Activated naive CD8-positive, alpha-beta T cell treated with anti-CD3 and anti-CD28 coated beads for 36 hours (primary cell): ENCODE measurements at places on chromosomes 1 and 21.

- no peak for DNase-seq
These were observed 89.2 kb downstream of the ETS2 start for GRCh38 chr21:38894899-38895298.

GRCh38 chr1:5304702-5305101 is 650.3 kb downstream of the AJAP1 start:
- DNase-seq: no peak

GRCh38 chr1:117339866-117340700 is 27.2 kb upstream of the MAN1A2 start:
- no peak for DNase-seq

DNA sequence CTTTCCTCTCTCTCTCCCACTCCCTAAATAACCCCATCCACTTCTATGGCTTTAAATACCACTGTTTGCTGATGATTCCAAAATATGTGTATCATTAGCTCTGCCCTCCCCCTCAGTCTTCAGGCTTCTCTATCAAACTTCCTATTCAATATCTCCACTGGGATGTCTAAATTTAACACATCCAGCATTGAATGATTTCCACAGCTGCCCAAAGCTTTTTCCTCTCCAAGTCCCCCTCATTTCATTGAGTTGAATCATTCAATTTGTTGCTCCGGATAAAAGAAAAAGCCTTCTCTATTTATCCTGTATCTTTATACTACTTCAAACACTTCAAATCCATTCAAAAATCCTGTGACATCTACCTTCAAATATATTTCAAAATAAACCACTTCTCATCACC is 225.0 kb downstream of the SEC16B start:
- no peak for DNase-seq

DNA sequence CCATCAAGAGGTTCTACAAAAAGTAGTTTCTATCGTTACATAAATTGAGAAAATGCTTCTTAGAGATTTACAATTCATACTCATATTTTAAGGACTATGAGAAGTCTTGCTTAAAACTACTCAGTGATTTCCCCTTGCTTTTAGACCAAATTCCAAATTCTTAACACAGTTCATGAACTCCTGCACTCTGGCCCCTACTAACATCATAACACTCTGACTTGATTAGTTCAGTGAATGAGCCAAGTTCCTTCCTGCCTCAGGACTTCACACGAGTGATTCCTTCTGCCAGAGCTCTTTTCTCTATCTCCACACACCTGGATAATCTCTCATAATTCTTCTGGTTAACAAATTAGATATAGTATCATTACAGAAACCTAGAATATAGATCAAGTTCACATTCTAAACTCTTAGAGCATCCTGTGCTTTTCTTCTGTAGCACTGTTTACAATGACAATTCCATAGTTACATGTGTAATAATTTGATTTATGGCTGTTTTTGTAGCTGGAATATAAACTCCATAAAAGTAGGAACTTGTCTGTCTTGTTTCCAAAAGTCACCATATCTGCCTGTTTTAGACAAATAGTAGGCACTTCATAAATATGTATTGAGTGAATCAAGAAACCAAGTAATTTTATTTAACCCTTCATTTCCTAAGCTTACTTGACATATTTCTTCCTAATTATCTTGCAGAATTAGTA is 59.9 kb downstream of the NUF2 start:
- DNase-seq: no peak

DNA sequence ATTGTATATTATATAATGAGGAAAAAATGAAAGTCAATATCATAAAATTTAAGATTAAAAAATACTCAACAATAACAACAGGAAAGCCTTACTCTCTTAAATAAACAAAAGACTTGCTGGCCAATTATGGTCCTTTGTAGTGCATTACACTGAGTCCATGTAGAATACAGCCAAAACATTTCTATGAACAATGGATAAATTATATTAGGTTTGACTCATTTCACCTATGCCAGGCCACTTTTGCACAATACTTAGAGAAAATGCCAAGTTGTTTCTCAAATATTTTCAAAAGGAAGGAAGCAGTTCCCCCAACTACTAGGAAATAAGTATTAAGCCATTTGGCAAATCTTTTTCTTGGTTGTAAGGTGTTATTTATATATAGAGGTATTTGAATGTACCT is 19.8 kb upstream of the UCK2 start:
- no peak for DNase-seq

DNA sequence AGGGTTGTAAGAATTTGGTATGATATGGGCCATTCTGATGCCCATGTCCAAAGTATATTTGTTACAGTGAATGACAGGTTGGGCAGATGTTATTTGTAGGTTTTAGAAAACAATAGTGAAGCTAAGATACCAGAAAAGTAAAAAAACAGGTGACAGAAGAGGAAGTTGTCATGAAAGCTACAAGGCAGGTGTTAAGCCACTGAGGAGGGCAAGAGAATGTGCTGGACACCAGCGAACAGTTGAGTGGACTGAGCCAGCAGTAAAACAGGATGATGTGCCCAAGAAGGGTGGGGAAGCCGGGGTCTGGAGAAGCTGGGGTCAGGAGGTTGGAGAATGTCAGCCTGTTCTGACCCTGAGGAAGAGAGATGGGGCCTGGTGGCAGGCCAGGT is 83.3 kb downstream of the DTL start:
- DNase-seq: no peak

GRCh38 chr1:3500265-3500835 is 45.9 kb downstream of the ARHGEF16 start:
- DNase-seq: no peak

DNA sequence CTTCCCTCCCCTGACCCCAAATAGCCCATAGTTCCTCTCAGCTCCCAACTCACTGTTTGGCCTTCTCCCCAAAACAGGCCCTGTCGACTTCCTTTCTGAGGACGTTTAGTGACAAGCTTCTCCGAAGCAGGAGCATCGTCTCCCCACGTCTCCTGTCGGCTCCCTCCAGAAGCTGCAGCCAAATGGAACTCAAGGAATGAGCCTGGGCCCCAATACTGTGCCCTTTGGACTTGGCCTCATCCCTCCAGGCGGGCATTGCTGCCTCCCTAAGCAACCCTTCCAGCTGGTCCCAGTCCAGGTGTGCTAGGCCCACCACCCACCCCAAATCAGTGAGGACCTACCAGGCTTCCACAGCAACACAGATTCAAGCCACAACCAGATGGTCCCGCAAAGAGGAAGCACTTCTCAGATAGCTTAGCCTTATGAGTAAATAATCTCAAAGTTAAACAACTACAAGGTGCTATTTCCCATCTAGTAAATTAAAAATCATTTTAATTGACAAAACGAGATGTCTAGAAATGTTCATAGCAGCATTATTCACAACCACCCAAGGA is 33.0 kb downstream of the ACOT7 start:
- no peak for DNase-seq

DNA sequence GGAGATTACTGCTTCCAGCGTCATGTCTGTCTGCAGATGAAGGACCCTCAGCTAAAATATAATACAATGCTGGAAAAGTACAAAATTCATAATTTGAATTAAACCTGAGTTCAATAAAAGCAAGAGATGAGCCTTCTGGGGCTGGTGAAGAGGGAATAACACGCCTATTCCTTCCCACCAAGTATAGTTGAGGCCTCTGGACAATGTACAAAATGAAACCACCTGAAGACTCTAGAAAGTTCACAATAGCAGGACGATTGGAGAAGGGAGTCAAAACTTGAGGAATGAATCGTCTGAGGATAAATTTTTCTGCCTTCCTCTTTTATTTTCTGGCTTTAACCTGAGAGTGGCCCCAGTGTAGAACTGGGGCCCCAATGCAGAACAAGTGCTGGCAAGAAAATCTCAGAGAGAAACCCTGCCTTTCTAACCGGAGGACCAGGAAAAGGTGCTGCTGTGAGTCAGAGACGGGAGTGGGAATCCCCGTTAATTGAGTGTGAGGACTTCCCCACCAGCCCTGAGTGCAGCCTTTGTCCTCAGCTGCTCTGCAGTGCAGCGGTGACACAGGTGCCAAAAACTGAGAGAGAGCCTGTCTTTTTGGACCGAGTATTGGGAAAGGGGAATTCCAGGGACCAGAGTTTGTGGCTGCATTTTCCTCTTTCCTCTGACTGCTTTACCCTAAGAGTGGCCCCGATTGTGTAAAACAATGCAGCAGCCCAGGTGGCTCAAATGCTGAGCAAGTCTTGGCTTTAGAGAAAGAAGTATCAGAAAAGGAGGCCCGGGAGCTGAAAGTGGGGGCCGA is 264.9 kb downstream of the DYRK1A start:
- DNase-seq: peak; percentile 10

DNA sequence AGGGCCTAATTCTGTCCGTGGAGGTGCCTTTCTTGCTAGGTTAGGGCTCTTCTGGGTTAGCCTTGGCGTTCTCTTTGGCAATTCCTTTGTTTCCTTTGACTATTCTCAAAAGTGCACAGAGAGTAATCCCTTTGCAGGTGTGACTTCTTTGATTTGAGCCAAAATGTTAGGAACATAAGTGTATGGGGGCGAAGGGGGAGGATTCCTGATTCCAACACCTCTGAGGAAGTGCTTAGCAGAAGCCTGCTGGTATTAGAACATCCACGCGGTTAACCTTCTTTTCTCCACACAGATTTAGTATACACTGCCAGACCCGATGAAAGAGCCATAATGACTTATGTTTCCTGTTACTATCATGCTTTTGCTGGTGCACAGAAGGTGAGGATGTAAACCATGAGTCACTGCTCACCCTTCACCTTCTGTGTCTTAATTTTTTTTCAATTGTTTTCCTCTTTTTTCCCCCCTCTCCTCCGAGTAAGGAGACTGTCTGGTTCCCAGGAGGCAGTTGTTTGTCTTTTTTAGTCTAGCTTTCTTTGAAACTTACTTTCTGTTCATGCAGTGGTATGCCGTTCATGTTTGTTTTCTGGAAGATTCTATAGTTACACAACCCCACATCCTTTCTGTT is 48.0 kb downstream of the ACTN2 start:
- DNase-seq: no peak

- no peak for DNase-seq
These were observed 111.7 kb downstream of the KCNN3 start for GRCh38 chr1:154758346-154758745.

DNA sequence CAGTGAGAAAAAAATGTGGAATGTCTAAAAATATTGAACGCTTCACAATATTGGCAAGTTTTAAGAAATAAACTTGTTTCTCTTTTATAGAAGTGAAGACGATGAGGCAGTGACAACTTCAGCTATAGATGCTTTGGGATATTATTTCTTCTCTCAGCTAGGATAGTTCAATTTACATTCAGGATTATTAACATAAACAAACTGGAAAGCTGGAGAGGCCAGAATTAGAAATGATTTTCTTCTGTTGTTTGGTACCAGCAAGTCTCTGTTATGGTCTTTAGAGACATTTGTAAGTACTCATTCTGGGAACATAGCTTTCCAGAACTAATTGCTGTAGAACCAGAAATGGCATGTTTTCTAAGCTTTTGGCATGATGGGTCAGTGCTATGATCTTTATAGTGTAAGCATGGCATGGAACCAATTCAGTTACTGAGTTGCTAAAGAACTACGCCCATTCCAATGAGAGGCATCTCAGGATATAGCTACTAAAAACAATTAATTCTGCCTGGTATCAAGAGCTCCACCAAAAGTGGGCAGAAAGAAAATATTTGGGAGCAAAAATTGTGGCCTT is 599.5 kb upstream of the B3GALT2 start:
- no peak for DNase-seq

GRCh38 chr1:31013187-31013864 is 52.2 kb downstream of the PUM1 start:
- no peak for DNase-seq

GRCh38 chr21:44995343-44995941 is 55.6 kb downstream of the SLX9 start:
- no peak for DNase-seq

GRCh38 chr1:48741380-48741779 is 35.3 kb downstream of the BEND5 start:
- DNase-seq: no peak

- peak; percentile 69 for DNase-seq
These were observed 1.3 kb downstream of the ABCG1 start for GRCh38 chr21:42220138-42220701.

DNA sequence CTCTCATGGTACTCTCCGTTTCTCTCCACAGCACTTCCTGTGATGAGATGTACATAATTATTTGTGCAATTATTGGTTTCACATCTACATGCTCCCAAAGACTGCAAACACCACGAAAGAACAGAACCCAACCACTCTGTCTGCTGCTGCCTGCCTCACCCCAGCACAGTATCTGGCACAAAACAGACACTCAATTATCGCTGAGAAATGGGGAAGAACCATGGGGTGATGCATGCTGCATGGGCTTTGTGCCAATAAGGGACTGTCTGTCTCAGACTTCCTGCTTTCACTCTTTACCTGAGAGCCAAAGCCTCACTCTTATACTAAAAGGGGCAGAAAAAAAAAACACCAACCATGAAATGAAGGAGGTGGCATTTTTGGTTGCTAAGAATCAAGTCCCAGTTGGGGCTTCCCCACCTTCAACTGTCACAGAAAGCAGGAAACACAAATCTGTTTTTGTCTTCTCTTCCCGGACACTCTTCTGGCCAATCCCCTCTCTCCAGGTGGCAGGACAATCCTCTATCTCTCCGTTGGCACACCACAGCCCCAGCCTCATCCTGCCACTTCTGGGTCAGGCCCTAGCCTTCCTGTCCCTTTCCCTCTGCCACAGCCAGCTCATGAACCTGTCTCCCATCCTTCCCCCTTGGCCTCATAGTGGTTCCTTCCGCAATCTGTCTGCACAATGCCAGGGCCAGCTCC is 82.0 kb downstream of the TGFBR3 start:
- DNase-seq: peak; percentile 75

- DNase-seq: no peak
These were observed 11.9 kb upstream of the GPX7 start for GRCh38 chr1:52590266-52590665.

GRCh38 chr1:39250460-39251240 is 46.2 kb downstream of the MACF1 start:
- DNase-seq: no peak

DNA sequence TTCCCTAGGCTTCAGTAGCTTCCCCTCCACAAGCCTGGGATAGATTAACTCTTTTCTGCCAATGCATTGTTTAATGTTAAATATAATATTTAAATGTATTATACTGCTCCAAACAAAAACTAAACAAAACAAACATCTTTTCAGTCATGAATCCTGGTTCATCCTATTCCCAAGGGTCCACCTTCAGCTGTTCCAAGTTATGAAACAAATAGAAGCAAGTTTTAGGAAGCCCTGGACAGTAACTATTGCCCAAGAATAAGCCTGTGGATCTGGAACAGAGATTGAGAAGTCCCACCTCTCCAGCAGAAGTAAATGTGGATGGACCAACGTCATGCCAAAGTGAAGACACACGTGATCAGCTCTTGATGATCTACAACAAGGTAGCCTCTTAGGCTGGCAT is 408.1 kb downstream of the SETD4 start:
- no peak for DNase-seq

DNA sequence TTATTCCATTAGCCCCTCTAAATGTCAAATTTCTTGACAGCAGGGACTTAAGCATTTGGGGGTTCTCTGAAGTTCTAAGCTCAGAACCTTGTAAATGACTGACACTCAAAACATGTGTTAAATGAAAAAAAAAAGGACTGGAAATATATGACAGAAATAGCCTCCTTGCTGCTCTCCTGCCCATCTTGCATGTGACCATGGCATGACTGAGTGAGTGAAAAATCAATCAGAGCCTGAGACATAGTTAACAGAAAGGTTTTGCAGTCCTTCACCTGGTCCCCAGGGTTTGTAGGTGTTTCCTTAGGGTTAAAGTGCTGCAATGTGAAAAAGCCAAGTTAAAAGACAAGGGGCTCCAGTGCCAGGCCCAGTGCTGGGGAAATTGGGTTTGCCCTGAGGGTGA is 168.1 kb downstream of the ZBTB18 start:
- no peak for DNase-seq

GRCh38 chr1:35324486-35324885 is 56.0 kb downstream of the ZMYM4 start:
- DNase-seq: no peak

GRCh38 chr1:52238887-52239707 is 97.2 kb downstream of the ZFYVE9 start:
- no peak for DNase-seq
